ENCODE measurements at places on chromosomes 3 and 15. TPM values are rescaled to one million over a fixed set of nuclear protein-coding genes. Genes with fewer than 3 reads are reported as not detected.

ARGFX gene
- total RNA-seq = not detected

GPR149 gene
- total RNA-seq = not detected

AMT gene
- total RNA-seq = 0.29 TPM

MINDY4B gene
- total RNA-seq = not detected

VPS39 gene
- total RNA-seq = 14.8 TPM

CHAC1 gene
- 6.9 TPM for total RNA-seq

KCNMB2 gene
- total RNA-seq = not detected
